NCI-H2029 (cell line): ENCODE measurements at places on chromosomes 6 and 20.

DNA sequence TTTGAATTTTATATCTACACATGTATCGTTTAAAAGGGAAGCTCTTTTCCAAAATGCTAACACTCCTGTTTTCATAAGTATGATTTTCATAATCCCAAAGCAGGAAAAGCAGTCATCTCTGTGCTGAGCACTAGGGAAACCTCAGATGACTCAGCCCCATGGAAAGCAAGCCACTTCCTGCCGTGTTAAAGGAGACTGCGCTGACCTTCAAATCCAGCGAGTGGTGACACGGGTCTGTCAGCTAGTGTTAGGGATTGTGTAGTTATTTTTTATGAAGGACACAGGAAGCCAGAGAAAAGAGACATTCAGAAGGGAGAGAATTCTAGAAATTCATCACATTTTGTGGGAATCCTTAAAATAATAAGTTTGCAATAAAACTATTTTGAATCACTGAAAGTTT lies 57.0 kb upstream of the CD93 start:
- no peak for DNase-seq

GRCh38 chr20:8151372-8151771 lies 19.3 kb downstream of the PLCB1 start:
- DNase-seq = no peak

- no peak for DNase-seq
Observed at GRCh38 chr6:11750682-11751081, 27.9 kb downstream of the ADTRP start.

GRCh38 chr6:6729971-6730370 lies 141.5 kb downstream of the LY86 start:
- no peak for DNase-seq

- DNase-seq = no peak
Observed at GRCh38 chr6:151239603-151240035, at the start of gene AKAP12. Gene AKAP12 (plus strand): TSS chr6:151239967. CDS start chr6:151240563, 596 bp downstream.

- peak; percentile 46 for DNase-seq
Observed at GRCh38 chr6:53347921-53348370, 804 bp downstream of the ELOVL5 start.

DNA sequence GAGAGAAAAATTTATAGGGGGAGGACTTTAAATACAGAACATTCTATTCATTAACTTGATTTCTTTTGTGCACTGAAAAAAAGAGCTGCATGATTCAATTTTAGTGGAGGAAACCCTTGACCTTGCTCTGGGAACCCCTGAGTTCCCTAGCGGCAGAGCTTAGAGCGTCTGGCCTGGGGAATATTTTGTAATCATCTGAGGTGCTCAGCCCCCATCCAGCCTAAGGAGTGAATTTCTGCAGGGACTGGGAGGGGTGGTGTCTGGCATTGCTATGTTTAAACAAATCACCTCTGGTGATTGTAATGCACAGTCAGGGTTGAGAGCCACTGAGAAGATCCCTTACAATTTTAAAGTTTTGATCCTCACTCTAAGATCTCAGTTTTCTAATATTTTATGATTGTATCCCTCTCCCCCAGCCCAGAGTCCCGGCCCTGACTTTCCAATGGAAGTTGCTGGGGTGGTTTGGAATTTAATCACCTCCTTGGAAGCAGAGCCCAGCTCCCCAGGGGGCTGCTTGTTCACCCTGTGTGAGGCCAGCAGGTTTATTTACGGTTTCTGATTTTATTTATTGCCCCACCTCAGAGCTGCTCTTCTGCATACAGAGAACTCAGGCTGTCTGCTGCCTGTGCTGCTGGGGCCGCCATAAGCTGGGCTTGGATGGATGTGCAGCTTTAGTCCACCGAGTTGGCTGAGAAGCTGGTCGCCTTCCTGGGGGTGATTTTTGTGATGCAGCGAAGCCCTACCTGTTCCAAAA lies 263.1 kb downstream of the LRFN2 start:
- no peak for DNase-seq

- no peak for DNase-seq
Observed at GRCh38 chr6:154476494-154476893, 34.0 kb downstream of the CNKSR3 start.

DNA sequence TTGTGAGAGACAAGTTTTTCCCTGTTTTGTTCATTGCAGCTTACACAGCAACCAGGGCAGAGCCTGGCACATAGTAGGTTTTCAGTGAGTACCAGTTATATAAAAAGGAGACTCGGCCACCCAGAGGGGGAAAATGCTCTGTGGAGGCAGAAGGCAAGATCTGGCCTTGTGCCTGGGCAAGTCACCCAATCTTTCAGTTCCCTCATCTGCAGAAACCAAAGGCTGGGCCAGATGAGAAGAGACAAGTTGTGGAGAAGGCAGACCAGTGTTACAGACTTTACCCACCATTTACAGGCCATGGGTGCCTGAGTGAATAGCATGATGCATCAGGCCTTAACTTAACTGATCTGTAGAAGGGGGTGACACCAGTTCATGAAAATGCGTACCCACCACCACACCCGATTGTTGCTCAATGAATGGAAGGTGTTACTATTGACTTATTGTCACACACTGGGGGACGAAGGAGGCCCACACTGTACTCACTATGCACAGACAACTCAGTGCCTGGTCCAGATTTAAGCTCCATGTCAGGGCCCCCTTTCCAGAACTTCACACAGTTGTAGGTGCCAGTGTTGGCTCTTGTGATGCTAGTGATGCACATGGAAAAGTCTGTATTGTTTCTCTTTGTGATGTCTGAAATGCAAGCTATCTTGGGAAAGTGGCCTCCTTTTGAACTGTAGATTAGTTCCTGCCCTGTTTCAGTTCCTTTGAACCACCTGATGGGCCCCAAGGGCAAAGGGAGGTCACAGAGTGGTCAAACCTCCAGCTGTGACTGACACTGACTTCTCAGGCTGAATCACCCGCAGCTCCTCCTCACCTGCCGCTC lies 64.3 kb upstream of the SIRPG start:
- DNase-seq = no peak

GRCh38 chr6:30900863-30901417 lies 7.1 kb upstream of the GTF2H4 start:
- no peak for DNase-seq

GRCh38 chr6:132929141-132929540 lies 114.8 kb downstream of the RPS12 start:
- DNase-seq = no peak

- DNase-seq = no peak
Observed at GRCh38 chr20:5155404-5155803, 28.6 kb downstream of the CDS2 start.

GRCh38 chr6:69926745-69927144 lies 60.4 kb downstream of the COL19A1 start:
- DNase-seq = no peak

DNA sequence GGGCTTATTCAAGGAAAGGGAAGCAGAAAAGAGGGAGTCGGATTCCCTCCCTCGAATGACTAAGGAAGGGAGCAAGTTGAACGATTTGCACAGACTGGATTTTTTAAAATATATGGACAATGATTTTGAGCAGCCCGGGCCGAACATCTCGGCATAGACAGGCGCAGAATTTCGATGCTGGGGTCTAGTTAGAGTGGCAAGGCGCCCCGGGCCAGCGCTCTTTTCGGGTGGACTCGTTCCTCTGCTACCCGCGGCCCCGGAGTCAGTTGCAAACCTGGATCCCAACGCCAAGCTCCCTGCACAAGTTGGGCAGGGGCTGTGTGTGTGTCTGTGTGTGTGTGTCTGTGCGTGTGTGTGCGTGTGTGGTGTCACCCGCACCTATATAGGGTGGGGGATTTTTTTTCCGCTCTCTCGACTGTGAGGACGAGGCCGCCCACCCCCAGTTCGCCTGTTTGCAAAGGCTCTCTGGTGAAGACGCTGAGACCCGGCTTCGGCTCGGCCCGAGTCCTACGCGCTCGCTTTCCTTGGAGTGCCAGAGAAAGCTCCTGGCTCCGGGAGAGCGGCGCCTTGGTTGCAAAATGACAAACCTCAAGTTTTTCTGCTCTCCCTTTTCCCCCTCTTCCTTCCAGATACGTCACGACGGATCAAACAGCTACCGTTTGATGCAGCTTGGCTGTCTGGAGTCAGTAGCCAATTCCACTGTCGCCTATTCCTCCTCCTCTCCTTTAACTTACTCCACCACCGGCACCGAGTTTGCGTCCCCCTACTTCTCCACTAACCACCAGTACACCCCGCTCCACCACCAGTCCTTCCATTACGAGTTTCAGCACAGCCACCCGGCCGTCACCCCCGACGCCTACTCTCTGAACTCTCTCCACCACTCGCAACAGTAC lies 1.4 kb downstream of the TFAP2D start:
- DNase-seq = no peak

DNA sequence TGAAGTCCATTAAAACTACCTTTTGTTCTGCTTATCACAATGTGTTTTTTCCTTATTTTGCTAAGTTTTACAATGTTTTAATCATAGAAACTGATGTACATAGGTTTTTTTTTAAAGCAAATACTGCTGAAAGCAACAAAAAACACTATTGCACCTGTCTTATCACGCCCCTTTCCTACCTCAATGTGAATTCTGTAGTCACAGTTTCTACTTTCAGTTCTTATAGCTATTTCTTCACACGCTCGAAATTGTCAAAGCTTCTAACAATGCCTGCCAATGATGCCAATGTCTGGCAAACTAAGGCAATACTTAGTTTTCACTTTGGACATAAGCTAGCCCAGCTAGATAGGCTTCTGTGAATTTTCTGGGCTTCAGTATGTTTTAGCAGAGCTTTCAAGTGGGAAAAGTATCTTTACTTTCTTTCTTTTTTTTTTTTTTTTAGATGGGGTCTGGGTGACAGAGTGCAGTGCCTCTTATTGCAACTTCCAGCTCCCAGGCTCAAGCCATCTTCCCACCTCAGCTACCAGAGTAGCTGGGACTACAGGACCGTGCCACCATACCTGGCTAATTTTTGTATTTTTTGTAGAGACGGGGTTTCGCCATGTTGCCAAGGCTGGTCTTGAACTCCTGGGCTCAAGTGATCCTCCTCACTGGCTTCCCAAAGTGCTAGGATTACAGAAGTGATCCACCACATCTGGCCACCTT lies 85.5 kb upstream of the HTR1B start:
- no peak for DNase-seq

DNA sequence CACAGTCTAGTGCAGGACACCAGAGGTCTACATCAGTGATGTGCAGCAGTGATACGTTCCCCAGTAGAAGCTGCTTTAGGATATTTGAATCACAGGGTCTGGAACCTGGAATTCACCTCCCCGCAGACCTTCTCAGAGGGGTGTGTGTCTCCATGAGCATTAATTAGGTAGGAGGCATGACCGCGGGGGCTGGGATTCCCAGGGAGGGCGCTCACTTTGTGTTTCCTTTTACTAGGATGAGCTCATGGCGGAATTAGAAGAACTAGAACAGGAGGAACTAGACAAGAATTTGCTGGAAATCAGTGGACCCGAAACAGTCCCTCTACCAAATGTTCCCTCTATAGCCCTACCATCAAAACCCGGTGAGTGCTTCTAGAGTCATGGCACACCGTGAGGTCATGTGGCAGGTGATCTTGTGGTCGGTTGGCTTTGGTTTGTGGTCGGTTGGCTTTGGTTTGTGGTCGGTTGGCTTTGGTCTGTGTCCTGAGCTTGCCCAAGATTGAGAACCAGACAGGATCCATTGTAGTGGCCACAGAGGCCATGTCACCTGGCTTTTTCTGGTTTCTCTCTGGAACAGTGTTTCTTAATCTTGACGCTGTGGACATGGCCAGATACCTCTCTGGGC lies 40.8 kb downstream of the CHMP4B start:
- DNase-seq = no peak

GRCh38 chr6:82954937-82955577 lies 110.6 kb downstream of the UBE3D start:
- no peak for DNase-seq

DNA sequence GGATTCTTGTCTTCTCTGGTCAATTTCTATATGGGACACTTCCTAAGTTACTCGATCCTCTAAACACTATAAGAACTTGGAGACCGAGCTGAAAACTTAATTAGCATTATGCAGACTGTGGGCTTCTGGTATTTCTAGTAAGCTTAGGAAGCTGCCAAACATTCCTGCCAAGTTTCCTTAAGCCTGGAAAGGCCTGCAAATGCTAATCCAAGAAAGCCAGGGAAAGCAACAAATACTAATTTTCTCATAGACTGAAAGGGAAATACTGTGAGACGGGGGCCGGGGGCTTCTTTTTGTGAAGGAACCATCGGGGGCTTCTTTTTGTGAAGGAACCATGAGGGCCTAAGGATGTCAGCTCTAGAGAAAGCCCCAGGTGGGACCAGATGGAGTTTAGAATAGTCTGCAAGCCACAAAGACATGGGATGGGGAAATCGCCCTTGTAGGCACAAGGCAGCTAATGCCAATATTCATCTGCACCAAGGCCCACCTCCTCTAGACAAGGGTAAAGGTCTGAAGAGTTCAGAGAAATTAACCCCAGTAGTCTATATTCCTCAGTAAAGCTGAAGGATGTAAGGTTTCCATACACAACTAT lies 332.4 kb upstream of the PRDM1 start:
- DNase-seq = no peak

GRCh38 chr6:133953634-133954415 lies 801 bp downstream of the TBPL1 start:
- DNase-seq = no peak

DNA sequence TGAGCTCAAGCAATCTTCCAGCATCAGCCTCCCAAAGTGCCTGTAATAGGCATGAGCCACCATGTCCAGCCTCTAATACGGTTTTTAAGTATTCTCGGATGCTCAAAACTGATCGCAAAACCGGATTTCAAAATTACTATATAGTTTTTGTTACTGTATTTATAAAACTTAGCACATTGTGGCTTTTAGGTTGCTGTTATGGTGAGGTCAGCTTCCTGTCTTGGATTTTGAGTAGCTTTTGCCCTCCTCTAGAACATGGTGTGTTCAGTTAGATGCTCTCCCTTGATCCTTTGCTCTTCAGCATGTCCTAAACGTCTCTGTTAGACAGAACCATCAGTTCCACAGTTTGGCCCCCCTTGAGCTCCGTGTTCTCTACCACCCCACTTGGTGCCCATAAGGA lies 96.2 kb downstream of the RPP40 start:
- DNase-seq = no peak

DNA sequence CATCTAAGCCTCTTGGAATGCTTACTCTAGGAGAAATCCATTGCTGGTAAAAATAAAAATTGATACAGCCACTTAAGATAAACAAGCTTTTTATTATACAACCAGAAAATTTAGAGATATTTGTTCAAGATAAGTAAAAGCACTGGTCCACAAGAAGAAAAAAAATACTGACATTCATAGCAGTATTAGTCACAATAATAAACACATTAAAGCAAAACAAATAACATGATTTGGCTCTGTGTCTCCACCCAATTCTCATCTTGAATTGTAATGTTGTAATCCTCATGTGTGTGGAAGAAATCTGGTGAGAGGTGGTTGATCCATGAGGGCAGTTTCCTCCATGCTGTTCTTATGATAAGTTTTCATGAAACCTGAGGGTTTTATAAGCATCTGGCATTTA lies 1093.5 kb upstream of the ADGRB3 start:
- no peak for DNase-seq
